ENCODE measurements at places on chromosomes 12 and 14.

DNA sequence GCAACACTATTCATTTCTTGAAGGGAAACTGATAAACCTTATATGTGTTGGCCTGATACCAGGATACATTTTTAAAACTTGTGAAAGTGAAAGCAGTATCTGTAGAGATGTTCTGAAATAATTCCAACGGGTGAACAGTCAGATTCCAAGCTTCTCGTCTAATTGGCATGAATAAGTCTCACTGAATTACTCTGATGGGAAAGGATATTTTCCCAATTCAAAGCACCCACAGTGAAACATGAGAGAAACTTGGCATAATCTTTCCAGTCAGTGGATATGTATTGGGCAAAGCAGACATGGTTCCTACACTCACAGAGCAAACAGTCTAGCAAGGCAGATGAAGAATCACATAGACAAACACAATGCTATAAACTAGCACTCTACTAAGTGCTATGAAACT lies 413.1 kb downstream of the MED13L start:
- DNase-seq = no peak

DNA sequence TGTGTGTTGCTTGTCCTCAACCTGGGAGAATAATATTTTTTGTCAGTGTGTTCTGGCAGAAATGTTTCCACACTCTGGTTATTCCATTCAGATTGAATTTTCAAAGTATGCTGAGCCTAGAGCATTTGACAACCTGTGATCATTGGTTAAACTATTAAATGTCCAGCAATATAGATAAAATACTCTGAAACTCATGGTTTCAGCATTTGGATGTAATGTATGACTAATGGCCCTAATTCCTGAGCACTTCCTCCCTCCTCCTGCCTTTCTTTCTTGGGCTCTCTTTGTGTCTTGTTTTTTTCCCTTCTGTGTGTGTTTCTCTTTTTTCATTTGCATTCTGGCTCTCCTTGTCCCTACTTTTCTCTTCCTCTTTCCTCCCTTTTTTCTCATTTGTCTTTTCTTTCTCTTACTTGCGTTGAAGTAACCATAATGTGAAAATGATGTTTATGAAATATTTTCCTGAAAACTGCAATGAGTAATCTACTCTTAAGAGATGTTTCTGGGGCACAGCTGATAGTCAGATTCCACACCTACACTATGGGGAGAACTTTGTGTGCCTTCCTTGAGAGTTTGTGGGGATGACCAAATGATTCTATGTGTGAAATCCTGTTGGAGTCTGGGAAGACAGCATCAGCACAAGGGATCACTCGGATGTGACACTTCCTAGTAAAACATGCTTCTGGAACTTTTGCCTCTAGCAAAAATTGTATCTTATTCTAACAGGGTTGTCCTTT lies 74.6 kb downstream of the FRMD6 start:
- DNase-seq = no peak

DNA sequence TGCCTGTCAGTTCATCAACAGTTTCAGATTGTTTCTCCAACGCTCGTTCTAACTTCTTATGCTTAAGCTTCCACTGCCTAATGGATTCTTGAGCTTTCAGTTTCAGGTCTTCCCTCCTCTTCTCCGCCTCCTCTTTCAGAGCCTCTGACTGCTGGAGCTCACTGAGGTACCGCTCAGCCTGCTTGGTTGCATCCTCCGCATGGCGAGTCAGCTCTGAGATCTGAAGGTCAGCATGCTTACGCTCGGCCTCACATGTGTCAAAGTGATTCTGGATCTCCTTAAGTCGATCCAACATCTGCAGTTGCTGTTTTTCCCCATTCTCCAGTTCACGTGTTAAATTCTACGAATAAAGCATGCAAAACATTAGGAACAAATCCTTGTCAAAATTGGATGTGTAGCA lies 148.8 kb downstream of the CEP128 start:
- DNase-seq = no peak

GRCh38 chr12:91043408-91043807 lies 14.4 kb downstream of the KERA start:
- DNase-seq = no peak

GRCh38 chr14:35222872-35223466 lies 69.2 kb upstream of the PSMA6 start:
- DNase-seq = no peak

Data from effector memory CD4-positive, alpha-beta T cell (primary cell).